WTC11 (cell line): ENCODE measurements at places on chromosomes 1 and 21.

DNA sequence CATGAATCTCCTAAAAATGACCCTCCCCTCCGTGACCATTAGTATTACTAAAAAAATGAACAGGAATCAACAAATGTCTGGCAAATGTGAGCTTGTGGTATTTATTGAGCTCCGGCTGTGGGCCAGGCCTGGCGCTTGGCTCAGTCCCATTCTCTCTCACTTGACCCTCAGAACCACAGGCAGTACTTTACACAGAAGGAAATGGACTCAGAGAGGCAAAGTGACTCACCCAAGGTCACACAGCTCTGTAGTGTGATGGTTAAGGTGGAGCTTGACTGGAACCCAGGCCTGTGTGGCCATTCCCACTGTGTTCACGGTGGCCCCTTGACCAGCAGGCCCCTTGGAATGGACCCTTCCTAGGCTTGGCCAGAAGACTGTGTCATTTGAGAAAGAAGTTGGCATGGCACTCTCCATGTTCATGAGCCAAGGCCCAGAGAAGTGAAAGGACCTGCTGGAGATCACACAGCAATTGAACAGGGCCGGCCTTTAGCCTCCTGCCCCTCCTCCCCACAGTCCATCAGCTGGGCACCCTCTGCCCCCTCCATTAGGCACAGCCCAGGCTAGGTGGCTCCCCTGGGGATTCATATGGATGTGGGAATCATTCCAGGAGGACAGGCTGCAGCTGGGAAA lies 32.1 kb downstream of the FAM151A start:
- no peak for DNase-seq

GRCh38 chr1:85259912-85260274 lies 431 bp upstream of the C1orf52 start:
- DNase-seq, result no peak

- no peak for DNase-seq
Measured at GRCh38 chr1:162724583-162725120, 65.8 kb upstream of the HSD17B7 start.

DNA sequence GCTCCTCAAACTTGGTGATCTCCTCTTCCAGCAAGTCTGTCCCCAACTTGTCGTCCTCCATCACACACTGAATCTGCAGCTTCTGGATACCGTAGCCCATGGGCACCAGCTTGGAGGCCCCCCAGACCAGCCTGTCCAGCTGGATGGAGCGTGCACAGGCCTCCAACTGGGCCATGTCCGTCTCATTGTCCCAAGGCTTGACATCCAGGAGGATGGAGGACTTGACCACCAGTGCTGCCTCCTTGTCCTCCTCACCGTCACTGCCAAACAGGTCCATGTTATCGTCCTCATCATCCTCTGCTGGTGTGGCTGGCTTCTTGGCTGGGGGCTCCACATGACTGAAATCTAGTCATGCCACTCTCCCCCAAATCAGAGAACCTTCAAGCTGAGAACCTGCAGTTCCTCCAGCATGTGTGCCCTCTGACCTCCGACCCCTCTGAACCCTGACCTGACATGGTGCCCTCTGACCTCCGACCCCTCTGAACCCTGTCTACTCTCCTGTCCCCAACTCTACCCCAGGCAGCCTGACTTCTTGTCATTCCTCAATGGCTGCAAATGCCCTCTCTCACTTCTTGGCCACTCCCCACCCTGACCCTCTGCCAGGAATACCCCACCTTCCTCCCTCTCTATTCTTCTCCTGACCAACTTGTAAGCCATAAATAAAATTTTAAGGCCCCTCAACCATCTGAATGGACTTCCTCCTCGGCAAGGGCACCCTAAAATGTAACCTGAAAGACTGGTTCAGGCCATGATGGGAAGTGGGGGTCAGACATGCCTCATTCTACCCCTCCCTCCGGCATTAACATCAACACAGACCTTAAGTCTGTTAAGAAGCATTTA lies 275.7 kb upstream of the C1orf174 start:
- no peak for DNase-seq

GRCh38 chr1:216422821-216423520 lies at the start of gene USH2A:
USH2A (minus strand) TSS chr1:216423448; CDS start chr1:216422336, 1,112 bp downstream.
- peak; percentile 28 for DNase-seq

DNA sequence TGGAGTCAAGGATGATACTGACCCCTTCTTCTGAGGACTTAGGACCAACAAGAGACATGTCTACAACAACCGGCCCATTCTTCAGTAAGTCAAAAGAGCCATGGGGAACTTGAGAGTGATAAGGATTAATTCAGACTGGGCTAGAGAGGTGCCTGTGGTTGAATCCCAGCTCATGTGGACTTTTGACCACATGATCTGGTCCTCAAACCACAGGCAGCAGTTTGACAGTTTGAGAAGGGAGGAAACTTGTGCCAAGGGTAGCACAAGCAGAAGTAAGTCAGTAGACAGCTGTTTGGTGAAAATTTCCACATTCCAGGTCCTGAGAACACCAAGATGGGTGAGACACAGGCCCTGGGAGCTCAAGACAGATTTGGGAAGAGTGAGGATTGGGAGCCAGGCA lies 19.8 kb downstream of the SH3BP5L start:
- DNase-seq, result no peak

DNA sequence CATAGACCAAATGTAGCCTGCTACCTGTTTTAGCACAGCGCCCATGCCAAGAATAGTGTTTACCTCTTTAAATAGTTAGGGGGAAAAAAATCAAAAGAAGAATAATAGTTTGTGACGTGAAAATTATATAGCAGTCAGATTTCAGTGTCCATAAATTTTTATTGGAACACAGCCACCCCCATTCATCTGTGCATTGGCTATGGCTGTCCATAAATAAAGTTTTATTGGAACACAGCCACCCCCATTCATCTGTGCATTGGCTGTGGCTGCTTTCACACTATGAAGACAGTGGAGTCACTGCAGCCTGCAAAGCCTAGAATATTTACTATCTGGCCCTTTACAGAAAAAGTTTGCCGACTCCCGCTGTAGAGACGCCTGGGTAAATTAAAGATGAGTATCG lies 20.9 kb downstream of the EPHX1 start:
- no peak for DNase-seq

DNA sequence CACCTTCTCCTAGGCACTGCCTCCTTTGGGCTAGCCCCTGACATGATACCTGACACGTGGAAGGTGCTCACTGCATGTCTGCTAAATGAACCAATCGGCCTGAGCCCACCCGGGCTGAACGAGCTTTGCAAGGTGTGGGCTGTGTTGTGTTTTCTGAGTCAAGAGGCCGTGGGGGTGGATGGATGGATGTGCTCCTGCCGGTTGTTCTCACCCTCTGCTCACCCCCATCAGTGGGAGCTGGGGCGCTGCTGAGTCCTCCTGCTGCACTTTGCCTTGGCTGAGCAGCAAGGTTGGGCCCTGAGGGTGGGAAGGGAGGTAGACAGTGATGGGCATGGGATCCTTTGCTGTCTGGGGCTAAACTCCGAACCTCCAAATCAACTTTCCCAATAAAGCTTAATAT lies 6.7 kb upstream of the CACNA1E start:
- no peak for DNase-seq

DNA sequence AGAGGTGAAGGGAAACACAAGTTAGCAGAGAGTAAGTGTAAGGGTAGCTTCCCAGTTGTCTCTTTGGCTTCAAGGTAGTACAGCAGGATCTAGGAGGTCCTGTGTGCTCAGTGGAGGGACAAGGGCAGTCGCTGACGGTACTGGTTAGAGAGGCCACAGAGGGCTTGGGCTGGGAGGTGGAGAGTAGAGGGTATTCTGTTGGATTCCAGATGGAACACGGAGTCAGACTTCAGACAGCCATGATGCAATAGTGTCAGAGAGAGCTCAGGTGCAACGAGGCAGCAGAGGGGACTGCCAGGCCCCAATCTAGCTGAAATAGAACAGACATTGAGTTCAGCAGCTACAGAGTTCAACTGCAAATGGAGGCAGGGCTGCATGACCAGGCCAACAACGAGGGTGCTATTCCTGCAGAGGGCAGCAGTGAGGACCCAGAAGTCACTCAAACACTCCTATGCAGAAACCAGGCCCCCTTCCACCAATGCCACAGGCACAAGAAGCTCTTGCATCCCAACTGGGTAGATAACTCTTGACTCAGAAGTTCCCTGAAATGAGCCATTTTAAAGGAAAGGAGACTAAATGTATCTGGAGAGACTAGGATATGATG lies 325.0 kb upstream of the ESRRG start:
- peak; percentile 77 for DNase-seq

DNA sequence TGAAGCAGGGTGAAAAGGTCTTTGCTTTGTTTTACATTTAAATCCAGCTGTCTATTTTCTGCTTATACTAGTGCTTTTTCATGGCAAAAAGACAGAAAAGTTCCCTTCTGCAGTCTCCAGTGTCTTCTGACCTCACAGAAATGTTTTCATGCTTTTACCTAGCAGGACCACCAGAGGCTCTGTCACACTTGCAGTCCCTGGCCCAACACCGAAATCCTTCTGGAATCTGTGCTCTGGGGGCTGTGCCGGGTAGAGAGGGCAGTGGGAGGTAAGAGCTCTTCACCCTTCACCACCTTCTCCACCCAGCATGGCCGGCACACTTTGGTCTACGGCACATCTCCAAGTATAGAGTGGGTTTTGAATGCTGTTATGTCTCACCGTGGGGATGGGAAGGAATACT lies 20.8 kb downstream of the GNAT2 start:
- peak; percentile 58 for DNase-seq

DNA sequence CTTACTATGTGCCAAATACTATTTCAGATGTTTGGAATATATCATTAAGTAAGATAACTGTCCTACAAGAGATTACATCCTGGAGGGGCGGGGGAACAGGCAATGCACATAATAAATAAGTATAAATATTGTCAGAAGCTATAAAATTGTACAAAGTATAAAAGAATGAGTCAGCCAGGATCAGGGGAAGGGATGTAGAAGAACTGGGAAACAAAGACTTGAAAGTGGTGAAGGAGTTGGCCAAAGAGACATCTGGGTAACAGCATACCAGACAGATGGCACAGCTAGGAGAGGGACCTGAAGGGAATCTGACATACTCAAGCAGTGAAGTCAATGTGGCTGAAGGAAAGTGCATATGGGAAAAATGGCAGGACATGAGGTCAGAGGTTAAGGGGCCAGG lies 53.9 kb downstream of the CYYR1 start:
- DNase-seq, result no peak

GRCh38 chr1:115337633-115338456 lies at the start of gene NGF:
NGF (minus strand) TSS chr1:115338249; CDS start chr1:115286795, 51,454 bp downstream.
- DNase-seq, result peak; percentile 73
